NCI-H1092 (cell line): ENCODE measurements at places on chromosomes 4 and X.

DNA sequence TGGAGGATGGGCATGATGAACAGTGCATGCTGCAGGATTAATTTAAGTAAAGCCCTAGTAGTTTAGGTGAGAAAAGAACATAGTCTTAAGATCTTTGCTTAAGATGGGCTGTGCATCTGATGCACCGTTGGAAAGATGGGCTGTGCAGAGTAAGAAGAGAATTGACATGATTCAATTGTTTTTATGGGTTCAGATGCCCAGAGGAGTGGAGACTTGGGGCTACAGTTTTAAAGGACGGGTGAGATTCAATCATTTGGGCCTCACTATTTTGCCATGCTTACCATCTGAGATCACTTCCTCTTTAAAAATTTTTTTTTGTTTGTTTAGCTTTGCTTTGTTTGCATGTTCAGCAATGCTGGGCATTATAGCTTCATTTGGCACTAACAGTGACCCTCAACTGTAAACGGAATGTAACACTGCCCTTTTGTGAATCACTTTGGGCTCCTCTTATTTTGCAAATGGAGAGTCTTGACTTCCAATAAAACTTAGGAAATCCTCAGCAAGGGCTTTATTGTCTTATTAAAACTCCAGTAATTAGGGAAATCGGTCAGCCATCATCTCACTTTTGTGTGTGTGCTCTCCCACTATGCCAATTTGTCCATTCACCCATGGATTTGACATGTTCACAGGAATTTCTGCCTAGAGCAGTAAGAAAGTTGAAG, 216.1 kb upstream of the TLL1 start:
- DNase-seq = no peak

DNA sequence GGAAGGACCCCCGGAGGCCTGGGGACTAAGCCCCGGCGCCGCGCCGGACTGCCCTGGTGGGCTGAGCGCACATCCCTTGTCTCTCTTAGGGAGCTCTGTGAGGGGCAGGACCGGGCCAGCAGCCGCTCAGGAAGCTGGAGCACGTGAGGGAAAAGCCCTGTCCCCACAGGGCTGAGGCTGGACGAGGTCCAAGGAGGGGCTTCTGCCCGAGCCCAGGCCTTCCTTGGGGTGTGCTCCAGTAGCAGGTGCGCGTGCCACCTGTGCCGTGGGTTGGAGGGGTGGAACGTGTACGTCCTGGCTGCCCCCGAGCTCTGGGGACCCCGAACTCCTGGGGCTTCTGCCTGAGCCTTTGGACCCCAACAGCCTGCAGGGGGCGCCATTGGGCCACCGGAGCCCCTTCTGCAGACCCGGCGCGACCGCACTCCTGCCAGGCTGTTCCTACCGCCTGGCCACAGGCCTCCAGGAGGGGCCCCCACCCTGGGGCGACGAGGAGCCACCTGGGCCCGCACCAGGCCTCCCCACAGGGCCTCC, 27.2 kb downstream of the TACC3 start:
- DNase-seq = peak; percentile 63

DNA sequence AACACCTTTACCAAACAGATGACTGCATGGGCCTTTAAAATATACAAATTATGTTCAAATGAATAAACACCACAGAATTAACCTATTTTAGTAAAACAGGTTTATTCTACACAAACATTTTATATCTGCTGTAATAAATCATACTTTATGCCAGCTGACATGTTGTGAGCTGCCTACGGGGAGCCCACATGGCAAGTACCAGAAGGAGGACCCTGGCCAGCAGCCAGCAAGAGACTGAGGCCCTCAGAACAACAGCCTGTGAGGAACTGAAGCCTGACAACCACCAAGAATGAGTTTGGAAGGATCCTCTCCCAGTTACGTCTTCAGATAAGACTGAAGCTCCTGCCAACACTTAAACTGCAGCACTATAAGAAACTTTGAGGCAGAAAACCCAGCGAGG, 377.0 kb downstream of the PDGFC start:
- no peak for DNase-seq

GRCh38 chr4:14348506-14348905, 653.8 kb upstream of the CPEB2 start:
- DNase-seq = no peak

- DNase-seq = no peak
Measured at GRCh38 chrX:10015723-10016518, 48.8 kb downstream of the CLDN34 start.

DNA sequence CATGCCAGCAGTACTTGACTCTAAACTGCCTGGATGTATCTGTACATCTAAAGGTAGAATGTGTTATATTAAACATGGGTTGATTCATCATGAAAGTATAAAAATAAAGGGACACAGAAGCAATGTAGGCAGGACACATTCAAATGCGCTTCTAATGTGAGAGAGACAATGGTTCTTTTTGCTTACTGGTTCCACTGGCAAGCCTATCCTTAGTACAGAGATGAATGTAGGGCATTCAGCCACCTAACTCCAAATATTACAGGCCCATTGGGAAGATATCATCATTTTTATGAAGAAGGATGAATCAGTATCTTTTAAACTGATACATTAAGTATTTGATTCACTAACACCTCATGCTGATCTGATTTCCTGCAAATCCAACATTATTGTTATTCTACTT, 18.0 kb downstream of the CDKL2 start:
- no peak for DNase-seq

DNA sequence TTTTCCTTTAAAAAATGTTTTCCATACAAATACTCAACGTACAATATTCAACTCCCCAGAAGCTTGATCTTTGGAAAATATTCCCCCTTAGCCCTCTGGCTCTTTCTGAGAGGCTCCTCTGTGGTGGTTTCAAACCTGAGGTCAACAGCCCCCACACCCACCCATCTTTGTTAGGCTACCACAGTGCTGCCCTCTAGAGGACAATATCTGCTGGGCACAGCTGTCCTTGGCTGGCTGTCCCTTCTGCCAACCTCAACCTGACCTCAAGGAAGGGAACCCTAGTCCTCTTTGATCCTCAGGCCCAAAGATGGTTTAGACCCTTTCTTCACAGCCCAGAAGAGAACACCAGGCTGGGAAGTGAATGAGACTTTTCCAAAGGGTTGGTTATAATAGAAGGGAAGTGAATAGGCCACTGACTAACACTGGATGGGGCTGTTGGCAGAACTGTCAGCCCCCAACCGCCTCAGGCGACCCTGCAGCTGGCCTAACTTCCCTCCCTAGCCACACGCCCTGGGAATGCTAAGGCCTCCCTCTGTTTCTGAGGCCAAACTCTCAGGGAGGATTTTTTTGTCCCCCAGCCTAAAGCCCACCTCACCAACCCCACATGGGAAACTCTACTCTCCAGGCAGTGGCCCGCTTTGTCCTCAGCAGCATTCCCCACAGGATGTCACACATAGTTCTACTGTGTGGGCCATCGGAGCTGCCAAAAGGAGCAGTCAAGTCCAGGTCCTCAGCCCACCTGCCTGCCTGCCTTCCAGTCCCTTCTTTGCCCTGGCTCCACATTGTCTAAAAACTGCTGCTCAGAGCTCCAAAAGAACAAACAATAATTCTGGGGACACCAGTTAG, 34.3 kb downstream of the NYX start:
- DNase-seq = no peak

DNA sequence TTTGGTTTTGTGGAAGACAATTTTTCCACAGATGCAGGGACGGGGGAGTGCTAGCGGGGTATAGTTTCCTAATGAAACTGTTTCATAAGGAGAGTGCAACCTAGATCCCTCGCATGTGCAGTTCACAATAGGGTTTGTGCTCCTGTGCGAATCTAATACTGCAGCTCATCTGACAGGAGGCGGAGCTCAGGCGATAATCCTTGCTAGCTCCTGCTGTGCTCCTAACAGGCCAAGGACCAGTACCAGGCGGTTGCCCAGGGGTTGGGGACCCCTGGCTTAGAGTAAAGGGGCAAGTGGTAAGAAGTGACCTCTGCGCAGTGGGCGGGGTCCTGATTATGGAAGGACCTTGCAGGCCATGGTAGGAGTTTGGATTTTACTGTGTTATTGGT, 3.8 kb downstream of the SCML1 start:
- no peak for DNase-seq

DNA sequence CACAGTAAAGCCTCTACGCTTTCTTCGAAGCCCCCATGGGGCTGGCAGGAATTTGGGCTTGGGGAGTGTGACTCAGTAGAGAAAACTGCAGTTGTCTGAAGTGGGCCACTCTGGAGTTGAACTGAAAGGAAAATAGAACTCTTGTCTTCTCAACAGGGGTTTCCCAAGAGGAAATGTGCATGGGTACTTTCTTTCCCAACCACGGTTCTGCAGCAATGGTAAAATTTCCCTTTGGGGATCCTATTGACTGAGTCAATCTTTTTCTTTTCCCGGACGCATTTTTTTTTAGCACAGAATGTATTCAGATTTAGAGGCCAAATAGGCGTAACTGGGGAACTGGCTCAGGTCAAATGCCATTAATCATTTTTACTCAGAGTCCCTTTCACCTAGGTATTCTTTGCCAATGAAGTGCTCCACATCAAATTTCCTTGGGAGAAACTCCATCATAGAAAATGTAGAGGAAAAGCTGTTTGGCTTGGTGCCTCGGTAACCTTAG, 269.3 kb downstream of the STIM2 start:
- DNase-seq = no peak

- DNase-seq = no peak
Measured at GRCh38 chr4:169074117-169074516, 64.1 kb upstream of the CBR4 start.

- no peak for DNase-seq
Measured at GRCh38 chrX:139795196-139795595, 87.2 kb upstream of the MCF2 start.

- peak; percentile 11 for DNase-seq
Measured at GRCh38 chr4:102825261-102826091, 1.9 kb downstream of the UBE2D3 start.

DNA sequence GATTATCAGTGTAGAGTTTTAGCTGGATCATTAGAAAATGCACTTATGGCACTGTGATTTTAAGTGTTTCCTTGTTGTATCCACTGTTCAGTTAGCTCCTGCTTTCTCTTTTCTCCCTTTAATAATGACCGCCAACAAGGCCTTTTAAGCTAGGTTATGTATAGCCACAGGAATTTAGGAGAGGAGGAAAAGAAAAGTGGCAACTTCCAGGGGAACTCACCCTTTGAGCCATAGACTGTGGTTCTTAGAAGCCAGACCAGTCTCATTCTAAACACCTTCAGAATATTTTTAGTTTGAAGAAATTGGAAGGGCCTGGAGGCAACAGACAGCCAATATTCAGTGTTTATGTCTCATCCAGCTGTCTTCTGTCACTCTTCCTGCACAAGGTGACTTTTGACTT, 6.1 kb downstream of the FGF2 start:
- DNase-seq = no peak

- DNase-seq = peak; percentile 55
Measured at GRCh38 chr4:53196882-53197771, 168.7 kb downstream of the SCFD2 start.

DNA sequence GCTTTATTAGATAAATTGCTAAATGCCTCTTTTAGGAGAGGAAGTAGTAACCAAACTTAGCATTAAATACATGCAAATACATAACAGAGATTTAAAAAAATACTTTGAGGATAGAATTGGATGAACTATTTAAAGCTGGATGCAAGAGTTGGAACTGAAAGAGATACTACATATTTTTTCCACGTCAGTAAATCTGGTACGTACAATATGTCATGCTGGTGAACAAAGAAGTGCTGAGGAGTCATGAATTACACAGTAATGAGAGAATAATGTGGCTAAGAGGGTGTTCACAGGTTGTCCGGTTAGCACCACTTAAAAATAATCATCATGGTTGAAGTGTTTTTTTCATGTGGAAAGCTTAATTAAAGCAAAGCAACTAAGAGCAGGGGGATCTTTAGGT, 184.1 kb upstream of the FRMPD4 start:
- DNase-seq = no peak

DNA sequence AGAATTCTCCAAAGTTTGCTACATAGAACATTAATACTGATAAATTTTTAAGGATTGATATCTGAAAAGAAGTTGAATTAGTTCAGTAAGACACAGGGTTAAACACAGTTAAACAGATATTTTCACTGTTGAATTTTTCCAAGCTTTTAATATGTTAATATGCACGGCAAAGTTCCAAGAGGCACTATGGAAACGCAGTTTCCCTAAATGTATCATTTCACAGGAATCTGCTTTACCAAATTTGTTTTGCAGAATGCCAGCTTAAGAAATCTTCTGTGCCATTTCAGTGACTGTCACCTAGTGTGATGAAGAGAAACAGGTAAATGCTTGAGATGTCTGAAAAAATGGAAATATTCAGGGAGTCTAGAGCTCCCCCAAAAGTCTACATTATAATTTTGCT, 395.9 kb upstream of the GRIA3 start:
- no peak for DNase-seq

DNA sequence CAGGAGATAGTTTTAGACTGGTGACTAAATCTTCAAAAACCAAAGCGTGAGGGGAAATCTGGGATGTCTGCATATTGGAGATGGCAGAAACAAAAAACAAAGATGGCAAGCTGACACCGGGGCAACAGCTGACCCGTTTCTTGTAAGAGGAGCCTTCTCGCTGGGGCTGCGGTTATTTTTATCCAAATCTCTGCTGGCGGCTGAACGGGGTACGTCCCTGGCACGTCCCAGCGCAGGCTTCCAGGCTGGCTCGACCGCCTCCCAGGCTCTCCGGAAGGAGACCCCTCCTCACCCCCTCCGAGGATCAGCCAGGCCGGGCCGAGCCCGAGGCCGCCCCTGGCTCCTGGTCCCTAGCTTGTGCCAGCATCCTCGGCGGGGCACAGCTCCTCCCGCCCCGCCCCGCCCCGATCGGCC, 403 bp downstream of the SGCB start:
- DNase-seq = peak; percentile 48

- DNase-seq = no peak
Measured at GRCh38 chrX:41695426-41695825, 6.7 kb downstream of the GPR34 start.

GRCh38 chr4:4395849-4396627, 9.1 kb downstream of the NSG1 start:
- peak; percentile 17 for DNase-seq

GRCh38 chr4:2136726-2137125, 77.6 kb downstream of the NAT8L start:
- DNase-seq = no peak

GRCh38 chr4:56286763-56287162, 100.5 kb downstream of the AASDH start:
- no peak for DNase-seq
